ENCODE measurements at places on chromosomes 16 and 17.
A peak's percentile ranks its signal among the peaks of the same experiment; 100 is the strongest.

DNA sequence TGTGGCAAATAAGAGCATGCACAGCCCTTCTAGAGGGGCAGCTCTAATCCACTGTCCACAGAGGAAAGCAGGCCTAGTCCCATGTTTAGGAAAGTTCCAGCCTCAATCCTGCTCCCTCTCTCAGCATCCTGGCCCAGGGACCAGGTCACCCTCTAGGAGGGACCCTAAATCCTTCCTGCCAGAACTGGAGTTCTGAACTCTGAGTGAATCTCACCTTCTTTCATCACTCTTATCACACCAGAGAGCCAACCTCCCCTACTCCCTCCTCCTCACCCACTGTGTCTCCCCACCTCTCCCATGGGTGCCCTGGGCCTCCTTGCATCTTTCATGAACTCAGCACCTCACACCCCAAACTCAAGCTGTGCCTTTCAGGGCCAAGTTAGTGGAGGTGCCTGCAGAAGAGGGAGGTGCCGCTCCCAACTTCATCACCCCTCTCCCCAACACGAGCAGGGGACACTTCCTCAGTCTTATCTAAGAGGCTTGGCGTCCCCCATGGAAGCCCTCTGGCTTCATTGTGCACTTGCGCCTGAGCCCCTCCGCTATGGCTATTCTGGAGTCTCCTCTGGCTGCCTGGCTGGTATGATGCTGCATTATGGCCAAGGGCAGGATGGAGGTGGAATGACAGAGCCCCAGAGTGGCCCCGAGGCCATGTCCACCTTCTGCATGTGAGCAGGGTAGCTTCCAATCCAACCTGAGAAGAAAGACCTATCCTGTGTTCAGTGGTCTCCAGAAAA lies 31.7 kb downstream of the PIK3R6 start:
- DNase-seq: no peak

GRCh38 chr17:40949418-40949817 lies 12.0 kb upstream of the KRT23 start:
- DNase-seq: no peak

DNA sequence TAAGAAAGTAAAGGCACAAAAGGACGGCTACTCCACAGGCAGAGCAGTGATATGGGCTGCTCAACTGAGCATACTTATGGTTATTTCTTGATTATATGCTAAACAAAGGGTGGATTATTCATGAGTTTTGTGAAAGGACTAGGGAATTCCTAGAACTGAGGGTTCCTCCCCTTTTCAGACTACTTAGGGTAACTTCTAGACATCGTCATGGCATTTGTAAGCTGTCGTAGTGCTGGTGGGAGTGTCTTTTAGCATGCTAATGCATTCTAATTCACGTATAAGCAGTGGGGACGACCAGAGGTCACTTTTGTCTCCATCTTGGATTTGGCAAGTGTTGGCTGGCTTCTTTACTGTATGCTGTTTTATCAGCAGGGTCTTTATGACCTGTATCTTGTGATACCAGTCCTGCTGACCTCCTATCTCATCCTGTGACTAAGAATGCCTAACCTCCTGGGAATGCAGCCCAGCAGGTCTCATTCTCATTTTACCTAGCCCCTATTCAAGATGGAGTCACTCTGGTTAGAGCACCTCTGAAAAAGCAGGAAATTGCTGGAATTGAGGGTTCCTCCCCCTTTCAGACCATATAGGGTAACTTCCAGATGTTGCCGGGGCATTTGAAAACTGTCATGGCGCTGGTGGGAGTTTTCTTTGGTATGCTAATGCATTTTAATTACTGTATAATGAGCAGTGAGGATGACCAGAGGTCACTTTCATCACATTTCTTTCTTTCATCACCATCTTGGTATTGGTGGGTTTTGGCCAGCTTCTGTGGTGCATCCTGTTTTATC lies 388.5 kb downstream of the XYLT1 start:
- DNase-seq: no peak

DNA sequence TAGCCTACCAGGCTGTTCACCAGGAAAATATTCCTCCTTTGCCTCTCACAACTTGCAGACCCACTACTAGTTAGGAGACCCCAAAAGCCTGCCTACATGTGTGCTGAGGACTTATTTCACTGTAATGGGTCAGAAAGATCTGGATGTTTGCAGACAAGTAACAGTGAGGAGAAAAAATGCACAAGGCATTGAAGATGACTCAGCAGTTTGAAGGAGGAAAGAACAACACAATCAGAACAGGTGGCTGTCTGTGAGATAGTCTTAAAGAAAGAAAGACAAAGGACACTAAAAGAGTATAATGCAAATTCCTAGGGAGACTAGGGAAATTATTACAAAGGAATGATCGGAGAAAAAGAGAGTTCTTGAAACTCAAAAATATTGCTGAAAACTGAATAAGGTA lies 69.0 kb downstream of the ANKFN1 start:
- DNase-seq: no peak

- DNase-seq: no peak
Measured at GRCh38 chr17:2092253-2092652, 37.4 kb downstream of the HIC1 start.

- peak; percentile 29 for DNase-seq
Measured at GRCh38 chr17:70905796-70906195, 736.5 kb downstream of the KCNJ2 start.

DNA sequence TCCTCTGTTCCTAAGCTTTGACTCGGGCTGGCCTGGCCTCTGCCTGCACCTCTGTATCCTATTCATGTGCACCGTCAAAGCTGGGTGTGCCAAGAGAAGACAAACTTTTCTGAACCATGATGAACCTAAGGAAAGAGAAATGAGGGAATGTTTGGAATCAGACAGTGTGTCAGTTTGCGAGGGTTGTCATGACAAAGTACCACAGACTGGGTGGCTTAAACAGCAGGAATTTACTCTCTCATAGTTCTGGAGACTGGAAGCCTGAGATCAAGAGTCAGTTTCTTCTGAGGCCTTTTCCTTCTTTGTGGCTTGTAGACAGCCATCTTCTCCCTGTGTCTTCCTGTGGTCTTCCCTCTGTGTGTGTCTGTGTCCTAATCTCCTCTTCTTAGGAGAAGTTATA lies 129.0 kb downstream of the KATNIP start:
- DNase-seq: no peak

DNA sequence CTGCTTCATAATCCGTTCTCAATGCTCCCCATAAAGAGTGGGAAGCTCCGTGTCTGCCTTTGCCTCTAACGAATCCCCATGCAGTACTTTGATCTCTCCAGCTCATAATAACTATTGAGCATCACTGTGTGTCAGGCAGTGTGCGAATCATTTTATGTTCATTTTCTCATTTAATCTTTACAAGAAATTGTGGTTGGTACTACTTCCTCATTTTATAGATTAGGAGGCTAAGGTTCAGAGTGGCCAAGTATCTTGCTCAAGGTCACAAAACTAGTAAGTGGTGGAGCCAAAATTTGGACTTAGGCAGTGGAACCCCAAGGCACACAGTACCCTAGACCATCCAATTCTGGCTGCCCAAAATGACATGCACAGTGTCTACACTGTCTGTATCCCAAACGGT lies 44.8 kb downstream of the ABCC12 start:
- no peak for DNase-seq

GRCh38 chr17:81518785-81519283 lies 6.2 kb upstream of the ACTG1 start:
- DNase-seq: peak; percentile 65

- DNase-seq: no peak
Measured at GRCh38 chr16:16029431-16030011, 80.1 kb downstream of the ABCC1 start.

GRCh38 chr17:16507918-16508533 lies 16.0 kb upstream of the LRRC75A start:
- DNase-seq: peak; percentile 37

DNA sequence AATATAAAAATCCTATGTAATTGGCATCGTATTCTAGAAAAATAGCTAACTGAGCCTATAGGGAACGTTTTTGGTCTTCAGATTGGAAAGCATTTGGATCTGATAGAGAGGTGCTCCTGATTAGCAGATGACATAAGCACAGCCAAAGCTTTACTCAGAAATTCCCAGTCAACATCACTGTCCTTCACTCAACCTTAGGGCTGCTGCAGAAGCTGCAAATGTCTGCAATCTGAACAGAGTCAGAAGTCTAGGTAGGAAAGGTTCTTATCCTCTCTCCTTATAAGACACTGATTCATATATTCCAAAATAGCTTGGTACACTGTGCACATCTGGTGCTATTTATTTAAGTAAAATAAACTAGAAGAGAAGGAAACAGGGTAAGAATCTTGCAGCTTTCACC lies 19.2 kb downstream of the STRADA start:
- no peak for DNase-seq

DNA sequence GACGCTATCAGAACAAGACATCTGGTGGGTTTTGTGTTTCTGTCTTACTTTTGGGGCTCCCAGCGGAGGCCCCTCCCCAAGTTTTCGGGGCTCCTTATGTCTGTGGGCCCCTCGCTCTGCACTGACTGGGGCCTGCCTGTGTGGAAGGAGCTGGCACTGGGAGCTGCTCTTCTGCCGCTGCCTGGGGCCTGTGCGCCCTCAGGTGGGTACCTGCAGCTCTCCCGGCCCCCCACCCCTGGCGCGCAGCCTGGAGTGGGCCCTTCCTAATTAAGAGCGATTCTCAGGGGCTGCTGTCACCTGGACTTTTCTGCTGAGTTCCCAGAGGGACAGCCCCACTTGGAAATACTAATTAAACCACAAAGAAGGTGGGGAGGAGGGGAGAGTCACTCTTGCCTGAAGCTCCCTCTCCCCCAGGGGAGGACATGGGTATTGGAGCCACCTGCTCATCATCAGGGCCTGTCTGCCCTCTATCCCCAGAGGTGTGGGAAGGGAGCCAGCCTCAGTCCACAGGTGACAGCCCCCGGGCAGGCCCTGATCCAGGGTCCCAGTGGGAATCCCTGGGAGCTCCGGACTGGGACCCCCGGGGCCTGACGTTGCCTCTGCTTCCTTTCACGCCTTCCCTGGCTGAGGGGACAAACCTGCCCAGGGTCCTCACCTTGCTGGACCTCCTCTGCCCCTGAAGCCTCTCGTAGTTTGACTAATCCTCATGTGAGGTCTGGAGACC lies 36.5 kb downstream of the GSE1 start:
- no peak for DNase-seq

- no peak for DNase-seq
Measured at GRCh38 chr16:55030944-55031343, 100.3 kb downstream of the IRX5 start.

GRCh38 chr16:57807252-57807967 lies 5.1 kb upstream of the KIFC3 start:
- no peak for DNase-seq

GRCh38 chr17:32732900-32733299 lies 144.0 kb downstream of the MYO1D start:
- DNase-seq: no peak

DNA sequence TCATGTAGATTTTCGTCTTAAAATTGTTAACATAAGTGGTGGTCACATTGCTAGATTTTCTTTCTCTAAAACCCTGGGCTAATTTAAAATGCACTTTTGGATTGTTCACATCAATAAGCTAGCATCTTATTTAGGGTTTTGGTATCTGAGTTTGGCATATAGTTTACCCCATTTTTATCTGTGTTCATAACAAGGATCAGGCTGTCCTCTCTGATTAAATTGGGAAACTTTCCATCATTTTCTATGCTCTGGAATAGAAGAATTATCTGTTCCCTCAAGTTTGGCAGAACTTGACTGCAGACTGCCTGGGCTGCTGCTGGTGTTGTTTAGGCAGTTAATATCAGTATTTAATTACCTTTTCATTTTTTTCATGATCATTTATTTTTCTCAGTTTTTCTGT lies 1.8 kb downstream of the SPECC1 start:
- no peak for DNase-seq

GRCh38 chr16:53846971-53847370 lies 143.0 kb downstream of the FTO start:
- peak; percentile 58 for DNase-seq

DNA sequence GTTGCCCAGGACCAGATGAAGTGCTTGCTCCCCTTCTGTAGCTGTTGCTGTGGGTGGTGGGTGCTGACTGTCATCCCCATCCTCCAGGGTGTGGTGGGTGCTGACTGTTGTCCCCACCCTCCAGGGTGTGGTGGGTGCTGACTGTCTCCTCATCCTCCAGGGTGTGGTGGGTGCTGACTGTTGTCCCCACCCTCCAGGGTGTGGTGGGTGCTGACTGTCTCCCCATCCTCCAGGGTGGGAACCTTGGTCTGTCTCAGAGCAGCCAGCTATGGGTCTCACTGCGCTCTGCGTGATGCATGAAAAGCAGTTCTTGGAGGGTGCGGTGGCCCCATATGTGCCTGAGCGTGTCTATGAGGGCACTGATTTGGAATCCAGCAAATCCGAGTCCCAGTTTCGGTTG lies 163.8 kb downstream of the RPTOR start:
- no peak for DNase-seq

GRCh38 chr16:67115639-67116038 lies 5.9 kb downstream of the PHAF1 start:
- DNase-seq: peak; percentile 75

GRCh38 chr17:45814622-45815606 lies 29.8 kb upstream of the SPPL2C start:
- no peak for DNase-seq

GRCh38 chr16:71542377-71542776 lies 16.2 kb downstream of the CHST4 start:
- DNase-seq: peak; percentile 67

DNA sequence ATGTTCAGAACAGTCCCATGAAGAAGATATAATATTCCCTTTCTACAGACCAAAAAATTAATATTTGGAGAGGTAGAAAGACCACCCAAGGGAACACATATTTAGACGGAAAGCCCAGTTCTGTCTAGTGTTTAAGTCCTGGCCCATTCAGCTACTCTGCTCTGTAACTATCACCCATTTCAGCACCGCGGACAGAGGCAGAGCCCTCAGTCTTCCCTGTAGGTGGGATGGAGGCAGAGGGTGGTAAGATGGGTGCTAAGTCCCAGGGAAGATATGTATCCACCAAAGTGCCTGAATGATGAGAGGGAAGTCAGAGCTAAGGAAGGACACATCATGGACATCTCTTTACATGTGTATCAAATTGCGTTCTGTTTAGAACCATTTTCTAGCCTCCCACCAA lies 27.8 kb upstream of the C16orf78 start:
- no peak for DNase-seq

GRCh38 chr17:55645361-55645760 lies 77.3 kb downstream of the TMEM100 start:
- DNase-seq: no peak

DNA sequence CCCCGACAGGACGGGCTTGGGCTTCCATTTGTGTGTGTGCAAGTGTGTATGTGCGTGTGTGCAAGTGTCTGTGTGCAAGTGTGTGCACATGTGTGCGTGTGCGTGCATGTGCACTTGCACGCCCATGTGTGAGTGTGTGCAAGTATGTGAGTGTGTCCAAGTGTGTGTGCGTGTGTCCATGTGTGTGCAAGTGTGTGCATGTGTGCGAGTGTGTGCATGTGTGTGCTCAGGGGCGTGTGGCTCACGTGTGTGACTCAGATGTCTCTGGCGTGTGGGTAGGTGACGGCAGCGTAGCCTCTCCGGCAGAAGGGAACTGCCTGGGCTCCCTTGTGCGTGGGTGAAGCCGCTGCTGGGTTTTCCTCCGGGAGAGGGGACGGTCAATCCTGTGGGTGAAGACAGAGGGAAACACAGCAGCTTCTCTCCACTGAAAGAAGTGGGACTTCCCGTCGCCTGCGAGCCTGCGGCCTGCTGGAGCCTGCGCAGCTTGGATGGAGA lies 23.1 kb upstream of the ITGAX start:
- DNase-seq: peak; percentile 51

Data from suppressor macrophage (primary cell).